Fibroblast of the aortic adventitia (primary cell): ENCODE measurements at places on chromosomes 6 and 20. TPM values are rescaled to one million over a fixed set of nuclear protein-coding genes. Genes with fewer than 3 reads are reported as not detected.

IYD gene
- total RNA-seq, result under 0.01 TPM in 1 of 2 replicates, not detected in the other

TREML2 gene
- not detected in 2 replicates for total RNA-seq

HIVEP1 gene
- 21.3 and 21.8 TPM in 2 replicates for total RNA-seq

OLIG3 gene
- total RNA-seq, result 0.74 TPM in 1 of 2 replicates, not detected in the other

B4GALT5 gene
- total RNA-seq, result 23.4 and 33.0 TPM in 2 replicates

CAP2 gene
- 6.5 and 8.7 TPM in 2 replicates for total RNA-seq

TTK gene
- 0.90 and 35.9 TPM in 2 replicates for total RNA-seq

LY6G6C gene
- not detected in 2 replicates for total RNA-seq

PCSK2 gene
- not detected in 2 replicates for total RNA-seq

C6orf15 gene
- total RNA-seq, result not detected in 2 replicates

GTSF1L gene
- not detected in 2 replicates for total RNA-seq

ENTPD6 gene
- 17.7 and 40.5 TPM in 2 replicates for total RNA-seq

HDGFL1 gene
- not detected in 2 replicates for total RNA-seq

OPN5 gene
- under 0.01 TPM in 1 of 2 replicates, not detected in the other for total RNA-seq

CCNC gene
- total RNA-seq, result 52.4 and 58.0 TPM in 2 replicates

CEP162 gene
- total RNA-seq, result 12.4 and 21.4 TPM in 2 replicates

TMEM74B gene
- total RNA-seq, result not detected in 2 replicates

STMN3 gene
- total RNA-seq, result 9.3 and 12.1 TPM in 2 replicates
